Hindlimb muscle (tissue), 1 donor: ENCODE measurements at places on chromosomes 16 and 17. TPM values are rescaled to one million over a fixed set of nuclear protein-coding genes. Genes with fewer than 3 reads are reported as not detected.

- DNase-seq, result no peak
These were observed 245.6 kb upstream of the GSE1 start for GRCh38 chr16:85367485-85367884.

The MBTD1 gene
- 24.7 TPM for polyA plus RNA-seq

The KRT24 gene
- polyA plus RNA-seq, result not detected

GRCh38 chr17:16945663-16946218, 26.2 kb downstream of the TNFRSF13B start:
- no peak for DNase-seq

DNA sequence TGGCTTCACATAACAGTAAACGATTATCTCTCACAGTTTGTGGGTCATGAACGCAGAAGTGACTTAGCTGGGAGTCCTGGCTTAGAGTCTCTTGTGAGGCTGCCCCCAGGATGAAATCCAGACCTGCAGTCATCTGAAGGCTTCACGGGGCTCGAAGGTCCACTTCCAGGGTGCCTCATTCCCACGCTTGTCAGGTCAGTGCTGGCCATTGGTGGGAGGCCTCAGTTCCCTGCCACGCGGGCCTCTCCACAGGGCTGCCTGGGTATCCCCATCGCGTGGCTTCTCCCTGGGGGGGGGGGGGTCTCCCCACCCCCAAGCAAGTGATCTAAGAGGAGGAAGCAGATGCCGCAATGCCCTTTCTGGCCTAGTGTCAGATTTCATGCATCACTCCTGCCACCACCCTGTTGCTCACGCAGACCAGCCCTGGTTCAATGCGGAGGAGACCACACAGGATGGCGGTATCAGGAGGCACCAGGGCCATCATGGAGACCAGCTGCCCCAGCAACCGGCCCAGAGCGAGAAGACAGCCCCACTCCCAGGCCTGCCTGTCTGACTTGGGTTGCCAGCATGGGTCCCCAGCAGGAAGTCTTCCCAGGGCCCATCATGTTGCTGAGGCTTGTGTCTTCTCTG, 77.3 kb upstream of the CDH5 start:
- DNase-seq, result no peak

DNA sequence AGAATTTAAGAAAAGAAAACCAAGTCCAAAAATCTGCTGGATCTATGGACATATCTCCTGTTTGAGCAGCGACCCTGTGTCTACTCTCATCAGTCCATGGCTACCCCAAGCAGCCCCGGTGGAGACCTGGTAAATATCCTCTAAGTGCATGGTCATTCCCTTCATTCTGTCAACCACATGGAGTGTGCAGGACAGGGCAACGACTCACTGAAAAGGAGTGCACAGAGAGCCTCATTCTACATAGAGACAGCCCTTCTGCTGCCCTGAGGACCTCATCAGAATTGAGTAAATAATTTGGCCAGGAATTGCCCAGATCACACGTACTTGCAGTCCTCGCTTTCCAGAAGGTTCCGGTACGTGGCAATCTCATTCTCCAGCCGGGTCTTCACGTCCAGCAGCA, 3.0 kb downstream of the KRT38 start:
- no peak for DNase-seq

- DNase-seq, result no peak
These were observed 21.1 kb downstream of the KCTD19 start for GRCh38 chr16:67305216-67306071.

- DNase-seq, result no peak
These were observed 145.0 kb downstream of the CCDC182 start for GRCh38 chr17:57600074-57600473.

DNA sequence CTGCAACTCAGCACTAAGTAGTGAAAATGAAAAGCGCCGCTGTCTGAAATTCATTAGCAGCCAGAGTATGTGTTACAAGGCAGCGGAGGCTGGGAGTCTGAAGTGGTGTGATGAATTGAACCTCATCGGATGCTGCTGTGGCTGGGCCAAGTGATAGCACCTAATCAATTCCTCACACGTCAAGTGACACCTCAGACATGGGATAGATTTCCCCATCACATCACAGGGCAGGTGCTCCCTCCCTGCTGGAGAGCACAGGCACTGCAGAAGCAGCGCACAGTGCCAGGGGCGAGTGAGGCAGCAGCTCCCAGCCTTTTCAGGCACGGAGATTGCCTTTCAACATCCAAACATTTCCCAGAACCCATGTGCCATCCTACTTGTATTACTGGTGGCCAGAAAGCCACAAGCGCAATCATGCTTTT, 32.2 kb downstream of the DRC3 start:
- DNase-seq, result no peak

GRCh38 chr16:26666486-26666885, 400.2 kb upstream of the C16orf82 start:
- no peak for DNase-seq

GRCh38 chr16:49556249-49556605, 182.6 kb downstream of the C16orf78 start:
- DNase-seq, result no peak

- DNase-seq, result no peak
These were observed 3.3 kb downstream of the DDX5 start for GRCh38 chr17:64502809-64503208.
